A172 (cell line): ENCODE measurements at places on chromosomes 7 and 10. TPM values are rescaled to one million over a fixed set of nuclear protein-coding genes. Genes with fewer than 3 reads are reported as not detected.

BMPER gene
- 0.34 and 0.55 TPM in 2 replicates for total RNA-seq

RPEL1 gene
- 0.05 and 0.17 TPM in 2 replicates for total RNA-seq

FZD8 gene
- 4.9 and 5.8 TPM in 2 replicates for total RNA-seq

KNDC1 gene
- 2.2 and 3.2 TPM in 2 replicates for total RNA-seq

RNF148 gene
- not detected in 2 replicates for total RNA-seq
